ENCODE measurements at places on chromosomes 12 and 14. TPM values are rescaled to one million over a fixed set of nuclear protein-coding genes. Genes with fewer than 3 reads are reported as not detected.
A peak's percentile ranks its signal among the peaks of the same experiment; 100 is the strongest.

GRCh38 chr12:26295001-26295400, 99.6 kb downstream of the SSPN start:
- DNase-seq, result no peak

GRCh38 chr14:24126939-24127338, 3.5 kb upstream of the FITM1 start:
- DNase-seq, result no peak

DNA sequence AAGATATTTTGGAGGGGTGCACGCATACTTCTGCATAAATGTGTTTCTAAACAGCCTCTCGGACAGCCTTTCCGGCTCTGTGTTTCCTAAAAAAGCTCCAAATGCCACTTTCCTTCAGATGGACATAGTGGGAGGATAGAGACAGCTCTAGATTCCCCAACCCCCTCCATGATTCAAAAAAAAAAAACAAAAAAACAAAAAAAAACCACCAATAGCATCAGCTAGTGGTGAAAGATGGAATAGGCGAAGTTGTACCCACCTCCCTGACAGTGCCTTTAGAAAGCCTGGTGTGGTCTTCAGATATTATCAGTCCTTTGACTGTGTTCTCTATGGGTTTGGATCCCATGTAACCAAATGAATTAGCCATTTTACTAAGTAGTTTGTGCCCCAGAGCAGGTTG, 94.1 kb downstream of the PHETA1 start:
- no peak for DNase-seq

DNA sequence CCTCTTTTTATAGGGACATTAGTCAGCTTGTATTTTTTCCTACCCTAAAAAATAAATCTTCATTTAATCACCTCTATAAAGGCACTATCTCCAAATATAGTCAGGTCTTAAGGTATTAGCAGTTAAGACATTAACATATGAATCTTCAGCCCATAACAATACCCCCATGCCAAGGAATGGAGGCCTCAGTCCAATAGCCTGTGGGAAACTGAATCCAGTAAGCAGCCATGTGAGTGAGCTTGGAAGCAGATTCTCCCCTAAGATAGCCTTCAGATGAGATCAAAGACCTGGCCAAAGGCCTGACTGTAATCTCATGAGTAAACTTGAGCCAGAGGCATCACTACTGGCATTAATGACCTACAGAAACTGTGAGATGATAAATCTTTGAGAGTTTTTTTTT, 232.1 kb upstream of the SYT10 start:
- no peak for DNase-seq

- DNase-seq, result no peak
Observed at GRCh38 chr12:124624823-124625222, 57.4 kb upstream of the NCOR2 start.

DNA sequence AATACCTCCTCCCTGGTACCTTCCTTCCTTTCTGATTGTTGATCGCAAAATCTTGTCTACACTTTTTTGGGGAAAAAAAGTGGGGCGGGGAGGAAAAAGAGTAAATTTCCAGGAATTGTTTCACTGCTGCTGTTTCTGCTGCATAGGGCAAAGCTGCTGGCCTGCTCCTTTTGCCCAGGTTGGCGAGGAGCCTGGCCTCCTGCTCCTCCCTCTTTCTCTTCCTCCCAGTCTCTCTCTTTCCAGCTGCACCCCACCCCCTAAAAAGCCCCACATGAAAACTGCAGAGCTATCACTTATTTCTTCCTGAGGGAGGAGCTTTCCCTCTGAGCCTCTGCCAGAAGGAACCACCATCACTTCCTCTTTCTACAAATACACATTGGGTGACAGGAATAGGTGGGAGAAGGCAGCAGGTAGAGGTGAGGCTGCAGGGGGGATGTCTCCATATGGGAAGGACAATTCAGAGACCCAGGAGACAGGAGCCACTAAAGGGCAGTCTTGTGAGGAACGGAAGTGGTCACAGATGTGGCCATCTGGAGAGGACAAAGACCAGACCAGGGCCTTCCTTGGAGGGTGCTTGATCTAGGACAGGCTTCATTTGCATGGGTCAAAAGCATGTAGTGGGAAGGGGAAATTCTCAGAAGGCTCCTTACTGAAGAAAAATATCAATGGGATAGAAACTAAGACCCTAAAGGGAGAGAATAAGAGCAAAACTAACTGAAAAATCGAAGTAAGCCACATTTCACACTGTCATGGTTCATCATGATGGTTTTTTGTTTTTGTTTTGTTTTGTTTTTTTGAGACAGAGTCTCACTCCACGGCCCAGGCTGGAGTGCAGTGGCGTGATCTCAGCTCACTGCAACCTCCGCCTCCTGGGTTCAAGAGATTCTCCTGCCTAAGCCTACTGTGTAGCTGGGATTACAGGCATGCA, 14.8 kb downstream of the ZBTB39 start:
- DNase-seq, result peak; percentile 39

DNA sequence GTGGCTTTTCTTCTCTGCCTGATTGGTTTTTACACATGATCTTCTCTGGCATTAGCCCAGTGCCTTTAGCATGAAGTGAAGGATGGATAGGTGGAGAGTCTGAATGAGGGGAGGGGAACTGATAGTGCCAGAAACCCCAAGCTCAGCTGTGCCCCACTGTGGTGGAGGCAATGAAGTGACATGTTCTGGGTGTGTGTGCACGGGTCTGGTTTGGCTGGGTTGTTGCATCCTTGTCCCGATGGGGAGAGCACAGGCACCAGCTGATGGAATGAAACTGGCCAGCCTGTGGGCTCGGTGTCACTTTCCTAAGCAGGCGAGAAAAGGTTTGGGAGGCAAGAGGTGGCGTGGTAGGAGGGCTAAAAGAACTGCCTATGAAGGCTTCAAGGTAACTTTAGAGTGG, 65.3 kb downstream of the CACNA1C start:
- DNase-seq, result no peak

DNA sequence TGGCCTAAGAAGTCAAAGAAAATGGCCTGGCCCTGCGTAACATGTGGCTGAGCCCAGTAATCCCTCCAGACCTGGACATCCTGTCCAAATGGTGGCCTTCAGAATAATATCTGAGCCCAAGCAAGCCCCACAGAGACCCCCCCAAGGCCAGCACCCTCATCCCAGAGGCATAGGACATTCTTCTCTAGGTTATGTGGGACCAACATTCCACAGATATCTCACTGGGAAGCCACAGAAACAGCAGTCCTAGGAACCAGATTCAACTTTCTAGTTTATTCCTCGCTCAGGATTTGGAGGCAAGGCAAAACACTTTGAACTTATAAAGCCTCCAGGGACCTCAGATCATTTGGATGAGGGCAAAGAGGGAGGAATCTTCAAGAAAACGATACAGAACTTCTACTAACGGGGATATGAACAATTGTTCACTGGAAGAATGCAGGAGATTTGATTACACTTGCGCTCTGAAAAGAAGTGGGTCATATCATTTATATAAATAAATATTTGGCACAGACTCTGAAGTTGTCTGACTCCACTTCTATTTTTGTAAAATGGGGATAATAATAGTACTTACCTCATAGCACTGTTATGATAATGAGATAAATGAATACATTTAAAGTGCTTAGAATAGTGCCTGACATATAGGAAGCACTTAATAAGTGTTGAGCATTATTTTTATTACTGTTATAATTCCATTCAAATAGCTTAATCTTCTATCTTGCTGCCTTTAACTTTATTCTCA, 171.5 kb downstream of the NUAK1 start:
- no peak for DNase-seq

DNA sequence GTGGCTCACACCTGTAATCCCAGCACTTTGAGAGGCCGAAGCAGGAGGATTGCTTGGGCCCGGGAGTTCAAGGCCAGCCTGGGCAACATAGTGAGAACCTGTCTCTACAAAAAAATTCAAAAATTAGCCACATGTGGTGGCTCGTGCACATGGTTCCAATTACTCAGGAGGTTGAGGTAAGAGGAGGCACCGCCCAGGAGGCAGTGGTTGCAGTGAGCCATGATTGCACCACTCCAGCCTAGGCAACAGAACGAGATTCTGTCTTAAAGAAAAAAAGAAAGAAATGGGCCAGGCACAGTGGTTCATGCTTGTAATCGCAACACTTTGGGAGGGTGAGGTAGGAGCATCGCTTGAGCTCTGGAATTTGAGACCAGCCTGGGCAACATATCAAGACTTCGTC, 33.5 kb downstream of the MAP1LC3B2 start:
- DNase-seq, result no peak

GRCh38 chr12:27966870-27967269, 5.7 kb downstream of the PTHLH start:
- no peak for DNase-seq

Gene CLEC2A
- not detected for total RNA-seq

Gene CREBL2
- 44.0 TPM for total RNA-seq
